ENCODE measurements at places on chromosomes 3 and 15. TPM values are rescaled to one million over a fixed set of nuclear protein-coding genes. Genes with fewer than 3 reads are reported as not detected.

GRCh38 chr3:197833930-197834715 is 43.1 kb downstream of the LRCH3 start:
- peaks cover 5% of the 10 kb centered on the region for H3K4me1 ChIP-seq
- DNase-seq, result no peak
- H3K27ac ChIP-seq, result no peak overlapping the region
- peaks cover 38% of the 10 kb centered on the region for H3K36me3 ChIP-seq
- H3K4me3 ChIP-seq, result no peak overlapping the region

DNA sequence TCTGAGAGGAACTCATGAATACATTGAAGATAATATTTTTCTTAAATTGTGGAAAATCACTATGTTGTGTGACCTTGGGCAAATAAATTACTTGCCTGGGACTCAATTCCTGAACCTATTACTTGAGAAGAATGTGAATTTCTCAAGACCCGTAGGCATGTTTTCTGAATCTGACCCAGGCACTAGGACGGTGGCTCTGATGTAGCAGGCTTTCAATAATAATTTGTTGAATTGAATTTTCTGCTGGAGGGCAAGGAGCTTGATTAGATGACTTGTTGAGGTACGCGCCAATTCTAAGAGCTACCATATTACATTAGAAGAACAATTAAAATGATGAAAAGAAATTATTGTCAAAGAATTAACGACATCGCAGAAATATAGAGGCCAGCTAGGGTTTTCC is 150.2 kb upstream of the LRRC3B start:
- DNase-seq, result no peak
- no peaks in the 10 kb centered on the region for H3K4me1 ChIP-seq

DNA sequence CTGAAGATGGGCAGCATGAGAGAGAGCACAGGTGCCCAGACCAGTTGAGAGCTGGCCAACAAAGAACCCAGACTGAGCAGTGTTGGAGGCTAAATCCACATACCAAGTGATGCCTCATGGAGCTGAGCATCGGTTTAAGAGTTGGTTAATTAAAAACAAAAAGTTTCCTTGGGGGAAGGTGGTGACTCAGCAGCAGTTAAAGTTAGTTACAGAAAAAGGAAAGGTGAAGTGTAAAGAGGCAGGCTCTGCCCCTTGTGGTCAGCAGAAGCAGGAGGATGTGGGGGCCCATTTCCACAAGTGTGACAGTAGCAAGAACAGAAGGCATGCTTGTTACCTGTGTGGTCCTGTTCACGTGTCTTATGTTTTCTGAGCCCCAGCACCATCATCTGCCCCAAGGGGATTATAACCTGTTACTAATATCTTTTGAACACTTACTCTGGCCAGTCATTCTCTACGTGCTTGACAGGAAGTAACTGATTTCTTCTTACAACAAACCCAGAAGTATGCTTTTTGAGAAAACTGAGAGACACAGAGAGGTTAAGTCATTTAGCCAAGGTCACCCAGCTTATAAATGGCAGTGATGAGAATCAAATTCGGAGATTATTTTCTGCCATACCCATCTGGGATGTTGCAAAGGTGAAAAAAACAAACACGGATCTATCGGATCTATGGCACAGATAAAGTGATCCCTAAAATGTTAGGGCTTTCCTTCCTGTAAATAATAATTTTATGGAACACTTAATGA is 91.0 kb downstream of the EPHB1 start:
- no peak overlapping the region for H3K4me3 ChIP-seq
- no peaks in the 10 kb centered on the region for H3K27me3 ChIP-seq
- H3K4me1 ChIP-seq, result no peaks in the 10 kb centered on the region
- peak; percentile 11 for DNase-seq
- no peaks in the 10 kb centered on the region for H3K36me3 ChIP-seq

- H3K36me3 ChIP-seq, result no peaks in the 10 kb centered on the region
- no peak overlapping the region for H3K27ac ChIP-seq
- no peak overlapping the region for H3K4me3 ChIP-seq
- DNase-seq, result no peak
Measured at GRCh38 chr3:127964053-127964452, 49.0 kb downstream of the KBTBD12 start.

DNA sequence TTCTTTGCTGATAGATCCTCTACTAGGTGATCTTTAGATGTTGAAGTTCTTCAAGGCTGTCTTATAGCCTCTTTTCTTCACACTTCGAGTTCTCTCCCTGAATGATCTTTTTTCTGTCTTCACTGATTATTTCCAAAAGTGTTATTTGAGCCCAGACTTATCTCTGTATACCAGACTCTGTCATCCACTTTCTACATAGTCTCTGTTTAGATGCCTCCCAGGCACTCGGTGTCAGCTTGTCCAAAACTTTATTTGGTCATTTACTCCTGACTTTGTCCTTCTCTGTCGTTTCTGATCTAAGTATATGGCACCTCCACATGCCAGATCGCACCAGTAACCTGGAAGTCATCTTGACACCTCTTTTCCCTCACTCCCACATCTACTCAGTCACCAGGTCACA is 27.6 kb downstream of the KLHL18 start:
- no peak overlapping the region for H3K4me3 ChIP-seq
- H3K4me1 ChIP-seq, result peaks cover 22% of the 10 kb centered on the region
- no peaks in the 10 kb centered on the region for H3K27me3 ChIP-seq
- H3K36me3 ChIP-seq, result peaks cover 21% of the 10 kb centered on the region
- DNase-seq, result no peak
- H3K27ac ChIP-seq, result no peak overlapping the region

DNA sequence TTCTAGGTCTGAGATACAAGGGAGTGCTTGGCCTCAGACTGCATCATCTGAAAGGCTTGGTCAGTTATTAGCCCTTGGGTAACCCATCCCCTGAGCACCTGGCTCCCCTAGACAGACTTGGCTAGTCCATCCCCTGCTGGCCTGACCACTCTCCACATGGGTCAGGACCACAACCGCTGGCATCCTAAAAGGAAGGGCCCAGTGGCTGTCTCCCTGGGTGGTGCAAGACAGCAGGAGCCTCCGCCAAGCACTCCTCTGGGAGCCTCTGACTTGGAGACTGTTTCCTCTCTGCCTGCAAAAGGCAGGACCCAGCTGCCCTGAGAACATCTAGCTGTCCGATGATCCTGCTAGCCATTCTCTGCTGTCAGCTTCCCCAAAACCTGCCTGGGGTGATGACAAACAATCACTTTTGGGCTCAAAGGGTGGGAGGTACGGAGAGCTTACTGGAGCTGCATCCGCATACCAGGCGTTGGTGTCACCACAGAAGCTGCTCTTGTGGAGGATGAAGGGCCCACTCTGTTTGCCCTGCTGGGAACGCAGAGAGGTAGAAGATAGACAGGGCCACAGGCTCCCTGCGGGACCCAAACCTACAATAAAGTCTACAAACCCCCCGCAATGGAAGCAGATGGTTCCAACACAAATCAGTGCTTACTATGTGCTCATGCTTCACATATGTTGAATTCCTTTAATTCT is 108.0 kb upstream of the PRR20G start:
- no peaks in the 10 kb centered on the region for H3K4me1 ChIP-seq
- DNase-seq, result no peak
- no peak overlapping the region for H3K4me3 ChIP-seq
- H3K36me3 ChIP-seq, result no peaks in the 10 kb centered on the region

DNA sequence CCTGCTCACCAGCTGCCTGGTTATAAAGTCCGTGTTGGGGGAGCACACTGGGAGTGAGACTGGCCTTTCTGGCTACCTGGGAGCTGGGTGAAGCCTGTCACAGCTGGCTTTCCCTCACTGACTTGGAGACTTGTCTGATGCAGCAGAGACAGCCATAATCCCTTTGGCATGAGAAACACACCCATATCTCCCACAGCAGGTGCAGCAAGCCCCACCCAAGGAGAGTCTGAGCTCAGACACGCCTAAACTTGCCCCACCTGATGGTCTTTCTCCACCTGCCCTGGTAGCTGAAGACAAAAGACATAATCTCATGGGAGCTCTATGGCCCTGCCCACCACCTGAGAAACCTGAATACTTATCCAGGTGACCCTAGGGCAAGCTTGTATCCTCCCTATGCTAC is 54.8 kb downstream of the NMD3 start:
- H3K4me3 ChIP-seq, result no peak overlapping the region
- no peaks in the 10 kb centered on the region for H3K4me1 ChIP-seq
- H3K27ac ChIP-seq, result no peak overlapping the region
- no peak for DNase-seq

GRCh38 chr3:117252208-117252607 is 542.6 kb downstream of the TUSC7 start:
- no peaks in the 10 kb centered on the region for H3K27me3 ChIP-seq
- no peak overlapping the region for H3K27ac ChIP-seq
- H3K4me3 ChIP-seq, result no peak overlapping the region
- DNase-seq, result no peak

DNA sequence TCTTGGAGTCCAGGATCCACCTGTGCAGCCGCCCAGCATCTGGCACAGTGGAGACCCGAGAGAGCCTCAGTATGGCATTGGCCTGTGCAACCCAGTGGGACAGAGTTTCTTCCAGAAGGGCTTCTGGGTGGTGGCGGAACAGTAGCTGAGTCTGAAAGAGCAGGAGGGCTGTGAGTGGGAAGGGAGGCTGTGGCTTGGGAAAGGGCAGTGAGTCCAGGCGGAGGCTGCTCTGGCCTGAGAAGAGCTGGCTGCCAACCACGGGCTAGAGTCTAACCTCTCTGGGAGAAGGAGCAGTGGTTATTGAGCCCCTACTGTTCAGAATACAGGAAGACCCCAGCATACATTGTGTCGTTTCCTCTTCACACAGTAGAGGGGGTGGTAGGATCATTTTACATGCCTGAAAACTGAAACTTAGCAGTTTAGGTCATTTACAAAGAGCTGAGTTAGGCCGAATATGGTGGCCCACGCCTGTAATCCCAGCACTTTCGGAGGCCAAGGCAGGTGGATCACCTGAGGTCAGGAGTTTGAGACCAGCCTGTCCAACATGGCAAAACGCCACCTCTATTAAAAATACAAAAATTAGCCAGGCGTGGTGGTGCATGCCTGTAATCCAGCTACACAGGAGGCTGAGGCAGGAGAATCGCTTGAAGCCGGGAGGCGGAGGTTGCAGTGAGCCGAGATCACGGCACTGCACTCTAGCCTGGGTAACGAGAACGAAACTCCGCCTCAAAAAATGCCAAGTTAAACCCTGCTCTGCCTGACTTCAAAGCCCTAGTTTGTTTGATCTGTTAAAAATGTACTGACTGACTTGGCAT is 3.2 kb downstream of the AEN start:
- peak overlapping the region; percentile 94 for H3K27ac ChIP-seq
- peaks cover 67% of the 10 kb centered on the region for H3K36me3 ChIP-seq
- peaks cover 72% of the 10 kb centered on the region for H3K4me1 ChIP-seq
- H3K27me3 ChIP-seq, result peaks cover 5% of the 10 kb centered on the region

DNA sequence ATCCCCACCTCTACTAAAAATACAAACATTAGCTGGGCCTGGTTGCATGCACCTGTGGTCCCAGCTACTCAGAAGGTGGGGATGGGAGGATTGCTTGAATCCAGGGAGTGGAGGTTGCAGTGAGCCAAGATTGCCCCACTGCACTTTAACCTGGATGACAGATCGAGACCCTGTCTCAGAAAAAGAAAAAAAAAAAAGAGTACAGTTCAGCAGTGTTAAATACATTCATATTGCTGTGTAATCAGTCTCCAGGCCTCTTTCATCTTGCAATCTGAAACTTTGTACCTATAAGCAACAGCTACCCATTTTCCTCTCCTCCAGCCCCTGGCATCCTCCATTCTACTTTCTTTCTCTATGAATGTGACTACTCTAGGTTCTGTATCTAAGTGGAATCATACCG is 61.2 kb downstream of the LPP start:
- H3K4me3 ChIP-seq, result no peak overlapping the region
- no peaks in the 10 kb centered on the region for H3K27me3 ChIP-seq

- H3K27me3 ChIP-seq, result no peaks in the 10 kb centered on the region
- no peaks in the 10 kb centered on the region for H3K4me1 ChIP-seq
- H3K36me3 ChIP-seq, result no peaks in the 10 kb centered on the region
- no peak for DNase-seq
- H3K27ac ChIP-seq, result no peak overlapping the region
Measured at GRCh38 chr3:23496165-23496564, 293.0 kb downstream of the UBE2E2 start.

DNA sequence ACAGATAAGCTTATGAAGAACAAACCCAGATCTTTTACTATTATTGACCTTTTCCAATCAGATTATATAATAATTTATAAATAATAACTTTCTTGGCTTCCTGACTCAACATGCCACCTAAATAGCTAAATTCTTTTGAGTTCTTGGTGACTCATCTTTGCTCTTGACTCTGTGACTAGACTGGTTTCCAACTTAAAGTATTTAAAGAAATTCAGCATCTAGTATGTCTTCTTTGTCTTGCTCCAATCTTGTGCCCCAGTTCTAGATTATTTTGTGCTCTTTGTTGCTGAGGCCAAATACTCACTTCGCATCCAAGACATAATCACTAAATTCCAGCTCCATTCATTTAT is 483.2 kb upstream of the TBL1XR1 start:
- no peaks in the 10 kb centered on the region for H3K27me3 ChIP-seq
- no peak overlapping the region for H3K4me3 ChIP-seq
- DNase-seq, result no peak
- peaks cover 19% of the 10 kb centered on the region for H3K4me1 ChIP-seq
- no peaks in the 10 kb centered on the region for H3K36me3 ChIP-seq

DNA sequence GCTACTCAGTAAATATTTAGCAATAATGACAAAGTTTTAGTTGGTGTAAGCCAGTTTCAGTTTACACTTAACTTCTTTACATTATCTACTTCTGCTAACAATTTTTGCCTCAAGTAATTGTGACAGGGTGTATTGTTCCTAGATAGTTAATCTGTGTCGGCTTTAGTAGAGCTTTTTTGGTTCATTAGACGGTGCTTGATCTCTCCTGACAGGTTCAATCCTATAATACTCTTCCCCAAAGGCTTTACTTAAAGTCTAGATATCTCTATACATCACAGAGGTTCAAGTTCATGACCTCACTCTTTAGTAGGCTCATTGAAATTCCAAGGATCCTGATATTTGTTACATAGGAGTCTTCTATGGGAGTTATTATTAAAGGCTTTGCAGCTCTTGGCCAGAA is 365.6 kb upstream of the DPPA4 start:
- no peak for DNase-seq
- peaks cover 7% of the 10 kb centered on the region for H3K4me1 ChIP-seq
- peaks cover 2% of the 10 kb centered on the region for H3K27me3 ChIP-seq
- H3K4me3 ChIP-seq, result no peak overlapping the region
- H3K36me3 ChIP-seq, result no peaks in the 10 kb centered on the region

The ATP10A gene
- 20.5 TPM for total RNA-seq

The IL16 gene
- total RNA-seq, result 102 TPM

The CNTN4 gene
- total RNA-seq, result not detected

The CLEC3B gene
- total RNA-seq, result not detected

The ZNF80 gene
- 0.27 TPM for total RNA-seq

The NPAP1 gene
- not detected for total RNA-seq

The C2CD4A gene
- total RNA-seq, result 0.61 TPM

The PLCH1 gene
- total RNA-seq, result 0.16 TPM

The CNTN6 gene
- total RNA-seq, result not detected
